Heart left ventricle (tissue), 16 donors: ENCODE measurements at places on chromosomes 1 and 21. TPM values are rescaled to one million over a fixed set of nuclear protein-coding genes. Genes with fewer than 3 reads are reported as not detected.

Gene KRTAP20-1
- not detected for total RNA-seq

Gene MPL
- 0.25 TPM for total RNA-seq

Gene TMCO1
- 66.6 TPM for total RNA-seq

DNA sequence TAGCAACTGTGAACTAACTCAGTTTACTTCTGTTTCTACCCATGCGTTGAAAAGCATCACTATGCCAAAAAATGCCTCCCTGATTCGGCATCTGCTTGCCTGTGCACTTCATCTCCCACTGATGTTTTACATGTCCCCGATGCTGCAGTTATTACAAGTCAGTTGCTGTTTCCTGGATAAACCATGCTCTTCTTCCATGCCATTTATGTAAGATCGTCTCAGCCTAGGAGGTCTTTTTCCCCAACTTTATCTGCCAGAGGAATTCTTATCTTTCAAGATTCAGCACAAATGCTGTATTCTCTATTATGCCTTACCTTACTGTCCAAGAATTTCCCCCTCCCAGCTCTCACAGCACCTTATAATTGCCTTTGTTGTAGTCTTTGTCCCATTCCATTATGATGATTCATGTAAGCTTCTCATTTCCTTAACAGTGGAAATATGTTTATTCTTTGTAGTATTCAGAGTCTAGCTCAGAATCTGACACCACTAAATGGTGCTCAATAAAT lies 30.0 kb downstream of the PRKACB start:
- DNase-seq = no peak

- no peak for DNase-seq
These were observed 48.8 kb downstream of the H3-3A start for GRCh38 chr1:226111098-226111882.

- DNase-seq = no peak
These were observed 115.2 kb downstream of the ROR1 start for GRCh38 chr1:63888984-63889383.

DNA sequence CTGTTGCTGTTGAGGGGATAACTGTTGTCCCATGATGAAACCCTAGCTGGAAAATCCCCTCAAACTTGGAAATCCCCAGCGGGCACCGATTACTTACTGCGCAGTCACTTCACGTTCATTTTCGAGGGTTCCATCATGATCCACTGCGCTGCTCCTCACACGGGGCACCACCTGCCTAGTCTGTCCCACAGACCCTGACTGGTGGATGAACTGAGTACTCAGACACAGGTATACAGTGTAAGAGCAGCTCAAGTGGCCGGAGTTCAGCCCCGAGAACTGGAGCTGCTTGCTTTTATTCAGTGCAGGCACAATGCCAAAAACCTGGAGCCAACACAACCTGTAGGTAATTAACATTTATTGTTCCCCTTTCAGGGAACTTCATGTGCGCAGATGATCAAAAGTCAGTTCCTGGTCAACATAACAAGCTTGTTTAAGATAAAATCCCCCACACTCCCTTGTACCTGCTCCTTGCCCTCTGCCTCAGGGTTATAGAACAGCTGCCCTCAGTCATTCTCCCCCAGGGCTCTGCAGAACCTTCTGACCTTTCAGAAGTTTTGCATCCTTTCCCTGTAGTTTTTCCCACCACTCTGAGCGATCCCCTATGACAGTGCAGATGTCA lies 46.5 kb upstream of the PRELP start:
- DNase-seq = no peak
